ENCODE measurements at places on chromosomes 5 and 9.

- no peak for DNase-seq
Measured at GRCh38 chr5:59923465-59923864, 29.9 kb upstream of the PDE4D start.

- no peak for DNase-seq
Measured at GRCh38 chr9:90300611-90301276, 341.9 kb downstream of the DIRAS2 start.

- no peak for DNase-seq
Measured at GRCh38 chr9:71465392-71465791, 302.9 kb downstream of the CEMIP2 start.

DNA sequence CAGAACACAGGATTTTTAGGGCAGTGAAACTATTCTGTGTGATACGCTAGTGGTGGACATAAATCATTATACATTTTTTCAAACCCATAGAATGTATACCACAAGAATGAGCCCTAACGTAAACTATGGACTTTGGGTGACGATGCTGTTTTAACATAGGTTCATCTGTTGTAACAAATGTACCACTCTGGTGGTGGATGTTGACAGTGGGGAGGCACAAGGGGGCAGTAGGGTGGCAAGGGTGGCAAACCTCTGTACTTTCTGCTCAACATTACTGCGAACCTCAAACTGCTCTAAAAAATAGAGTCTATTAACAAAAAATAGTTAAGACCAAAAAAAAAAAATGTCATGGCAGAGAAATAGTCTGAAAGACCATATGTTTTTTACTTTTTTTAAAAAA lies 9.1 kb upstream of the MVB12B start:
- peak; percentile 39 for DNase-seq

- DNase-seq, result no peak
Measured at GRCh38 chr5:152838241-152838786, 433.2 kb upstream of the NMUR2 start.
